ENCODE measurements at places on chromosomes 12 and 14.

DNA sequence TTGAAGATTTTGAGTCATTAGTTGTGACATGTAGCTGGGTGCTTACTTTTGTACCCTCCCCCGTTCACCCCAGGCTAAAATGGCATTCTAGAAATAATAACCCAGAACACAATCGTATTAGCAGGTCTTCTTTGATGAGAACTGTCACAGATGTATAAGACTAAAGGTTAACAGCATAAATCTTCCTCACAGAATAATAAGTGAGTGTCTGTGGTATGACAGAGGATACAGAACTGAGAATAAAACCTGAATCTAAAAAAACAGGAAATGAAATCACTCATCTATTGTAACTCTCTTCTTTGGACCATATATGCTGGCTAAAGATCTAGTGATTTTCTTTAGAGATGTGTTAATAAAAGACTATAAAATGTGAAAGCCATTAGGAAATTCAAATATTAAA, 746.6 kb downstream of the LRFN5 start:
- no peak for DNase-seq

- DNase-seq: no peak
Observed at GRCh38 chr14:60640859-60641741, 8.2 kb downstream of the SIX1 start.

DNA sequence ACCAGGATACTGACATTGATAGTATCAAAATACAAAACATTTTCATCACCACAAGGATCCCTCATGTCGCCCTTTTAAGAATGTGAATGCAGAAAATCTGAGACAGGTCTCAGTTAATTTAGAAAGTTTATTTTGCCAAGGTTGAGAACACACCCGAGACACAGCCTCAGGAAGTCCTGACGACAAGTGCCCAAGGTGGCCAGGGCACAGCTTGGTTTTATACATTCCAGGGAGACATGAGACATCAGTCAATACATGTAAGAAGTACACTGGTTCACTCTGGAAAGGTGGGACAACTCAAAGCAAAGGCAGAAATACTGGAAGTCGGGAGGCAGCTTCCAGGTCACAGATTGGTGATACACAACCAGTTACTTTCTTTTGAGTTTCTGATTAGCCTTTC, 235.2 kb upstream of the KRR1 start:
- no peak for DNase-seq

- DNase-seq: no peak
Observed at GRCh38 chr14:105244334-105244733, 4.0 kb upstream of the BTBD6 start.

DNA sequence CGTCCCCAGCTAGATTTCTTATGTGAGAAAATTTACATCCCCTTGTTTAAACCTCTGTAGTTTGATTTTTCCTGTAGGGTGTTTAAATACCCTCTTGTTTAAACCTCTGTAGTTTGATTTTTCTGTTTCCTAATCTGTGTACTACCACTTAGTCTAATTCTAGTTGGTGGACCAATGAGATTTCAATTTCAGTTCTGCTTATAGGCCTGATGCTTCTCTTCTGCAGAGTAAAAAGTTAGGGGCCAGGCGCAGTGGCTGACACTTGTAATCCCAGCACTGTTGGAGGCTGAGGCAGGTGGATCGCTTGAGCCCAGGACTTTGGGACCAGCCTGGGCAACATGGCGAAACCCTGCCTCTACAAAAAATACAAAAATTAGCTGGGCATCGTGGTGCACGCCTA, 11.5 kb downstream of the UBC start:
- no peak for DNase-seq

DNA sequence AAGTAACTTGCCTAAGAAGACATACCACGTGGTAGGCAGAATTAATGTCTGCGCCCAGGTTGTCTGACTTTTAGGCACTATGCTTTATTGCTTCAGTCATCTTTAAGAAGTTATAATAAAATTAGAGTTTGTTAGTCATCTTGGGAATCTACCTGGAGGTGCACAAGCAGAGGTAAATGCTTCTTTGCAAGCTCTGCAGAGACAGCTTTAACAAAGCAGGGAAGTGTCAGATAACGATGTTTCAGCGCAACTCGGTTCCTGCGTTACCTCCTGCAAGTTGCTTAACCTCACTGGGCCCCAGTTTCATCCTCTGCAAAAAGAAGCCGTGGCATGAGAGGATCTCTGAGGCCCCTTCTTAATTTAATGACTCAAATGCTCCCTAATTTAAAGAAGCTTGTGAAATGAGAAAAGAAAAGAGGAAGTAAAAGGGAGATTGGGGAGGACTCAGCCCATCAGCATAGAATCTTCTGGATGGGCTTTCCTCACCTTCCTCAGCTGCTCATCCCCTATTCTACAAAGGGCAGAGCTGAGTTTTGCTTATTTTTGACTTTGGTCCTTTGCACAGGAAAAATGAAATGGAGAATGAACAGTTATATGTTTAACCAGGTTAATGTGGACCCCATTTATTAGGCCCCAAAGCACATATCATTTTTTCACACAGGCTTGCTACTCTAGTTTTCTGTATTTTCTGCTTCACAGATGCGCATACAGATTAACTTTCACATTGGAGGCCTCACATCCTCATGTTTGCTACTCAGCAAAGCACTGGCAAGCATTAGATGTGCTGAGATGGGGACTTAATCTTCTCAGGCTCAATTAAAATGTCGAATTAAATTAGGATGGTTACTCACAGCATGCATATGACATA, 5.1 kb downstream of the ARHGDIB start:
- no peak for DNase-seq

- no peak for DNase-seq
Observed at GRCh38 chr12:125552295-125552694, 487.1 kb downstream of the AACS start.

DNA sequence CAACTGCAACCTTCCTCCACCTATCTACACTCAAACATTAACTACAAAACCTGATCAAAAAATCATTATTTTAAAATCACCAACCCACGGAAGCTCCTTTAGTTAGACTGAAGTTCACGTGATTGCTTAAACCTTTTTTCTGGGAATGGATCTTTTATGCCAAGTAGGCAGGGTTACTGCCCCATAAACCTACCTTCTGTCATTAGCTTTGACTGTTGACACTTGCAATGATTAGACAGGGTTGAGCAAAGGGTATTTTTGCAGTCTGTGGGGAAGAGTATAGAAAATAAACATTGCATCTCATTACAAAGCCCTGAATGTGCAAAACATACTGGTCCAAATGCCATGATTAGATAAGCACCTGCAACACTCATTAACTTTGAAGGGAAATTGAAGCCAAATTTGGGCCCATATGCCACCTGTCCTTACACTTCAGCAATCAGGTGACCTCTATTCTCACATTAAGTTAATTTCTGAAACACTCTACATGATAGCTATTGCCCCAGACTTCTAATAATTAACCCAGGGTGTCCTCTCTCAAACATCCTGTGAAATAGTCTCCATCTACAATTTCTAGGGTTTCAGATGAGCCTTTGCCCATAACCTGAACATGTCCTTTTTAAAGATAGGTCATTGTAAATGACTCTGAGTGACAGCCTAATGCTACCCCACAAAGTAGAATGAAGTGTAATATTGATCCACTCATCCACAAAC, 156.0 kb upstream of the PLEKHG7 start:
- DNase-seq: no peak

- DNase-seq: peak; percentile 67
Observed at GRCh38 chr12:57001448-57001906, 4.9 kb downstream of the ZBTB39 start.

DNA sequence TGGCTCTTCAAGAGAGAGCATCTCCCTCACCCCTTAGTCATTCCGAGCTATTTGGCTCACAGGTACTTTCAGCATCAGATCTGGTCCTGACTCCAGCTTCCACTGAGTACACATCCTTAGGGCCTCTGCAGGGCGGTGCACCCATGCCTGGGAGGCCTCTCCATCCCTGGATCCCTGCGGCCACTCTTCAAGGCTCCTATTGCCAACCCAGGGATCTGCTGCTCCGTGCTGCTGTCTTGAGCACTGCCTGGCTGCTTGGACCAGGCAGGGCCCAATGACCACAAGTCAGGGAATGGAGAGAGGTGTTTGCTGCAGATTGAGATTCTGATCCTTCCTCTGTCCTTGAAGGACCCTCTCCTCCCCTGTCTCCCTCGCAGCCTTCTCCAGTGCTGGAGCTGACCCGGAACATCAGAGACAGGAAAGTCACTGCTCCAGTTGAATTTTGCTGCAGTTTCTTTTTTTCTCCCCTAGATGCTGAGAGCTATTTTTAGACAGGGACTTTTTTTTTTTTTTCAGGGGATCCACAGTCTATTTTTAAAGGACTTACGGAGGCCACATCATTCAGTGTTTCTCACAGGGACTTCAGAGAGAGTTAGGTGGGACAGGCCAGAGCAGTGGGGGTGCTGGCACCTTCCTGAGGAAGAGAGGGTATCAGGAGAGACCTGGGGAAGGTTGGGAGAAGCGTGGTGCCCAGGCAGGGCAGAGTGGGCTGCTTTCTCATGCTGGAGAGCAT, 50.1 kb upstream of the KCNA1 start:
- DNase-seq: no peak

GRCh38 chr12:61044766-61045165, 1215.4 kb upstream of the USP15 start:
- no peak for DNase-seq

GRCh38 chr12:53968214-53969127, 4.5 kb upstream of the HOXC11 start:
- DNase-seq: no peak

DNA sequence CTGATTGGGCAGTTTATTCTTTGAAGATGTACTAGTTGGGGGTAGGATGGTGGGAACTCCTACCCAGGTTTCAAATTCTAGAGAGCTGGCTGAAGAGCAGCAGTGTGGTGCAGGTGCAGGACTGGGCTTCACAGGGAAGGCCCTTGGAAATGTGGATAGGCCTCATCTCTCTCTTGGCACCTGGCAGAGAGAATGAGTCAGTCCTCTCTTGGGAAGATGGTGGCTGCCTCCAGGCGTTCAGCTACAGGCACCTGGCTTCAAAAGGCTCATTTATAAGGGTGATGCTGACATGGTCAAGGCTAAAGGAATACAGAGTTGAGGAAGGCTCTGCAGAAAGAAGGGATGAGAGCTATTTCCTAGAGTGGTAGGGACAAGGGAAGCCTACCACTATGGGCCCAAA, 179.7 kb upstream of the VASH1 start:
- no peak for DNase-seq

DNA sequence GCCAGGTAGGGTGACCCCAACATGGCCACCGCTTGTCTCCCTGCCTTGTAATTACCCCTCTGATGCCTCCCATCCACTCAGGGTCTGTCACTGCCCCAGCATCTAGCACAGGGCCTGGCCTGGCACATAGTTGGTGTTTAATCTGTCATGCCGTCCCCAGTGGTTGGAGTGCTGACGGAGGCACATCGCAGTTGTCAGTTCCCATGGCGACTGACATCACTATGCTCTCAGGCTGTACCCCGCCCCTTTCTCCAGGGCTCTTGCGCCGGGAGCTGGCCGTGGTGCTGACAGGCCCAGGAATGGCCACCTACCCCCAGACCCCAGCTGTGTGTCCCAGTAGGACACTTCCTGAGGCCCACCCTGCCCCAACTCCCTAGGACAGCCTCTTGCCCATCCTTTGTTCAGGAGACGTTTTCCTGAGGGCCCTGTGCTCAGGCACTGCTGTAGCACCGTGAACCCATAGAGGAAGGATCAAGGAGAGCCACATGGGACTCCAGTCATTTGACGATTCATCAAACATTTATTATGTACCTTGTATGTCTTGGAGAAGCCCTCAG, 23.0 kb downstream of the FAM222A start:
- no peak for DNase-seq

- DNase-seq: no peak
Observed at GRCh38 chr12:104707194-104707593, 250.4 kb downstream of the CHST11 start.

- DNase-seq: no peak
Observed at GRCh38 chr12:122584177-122584863, 57.3 kb downstream of the KNTC1 start.

DNA sequence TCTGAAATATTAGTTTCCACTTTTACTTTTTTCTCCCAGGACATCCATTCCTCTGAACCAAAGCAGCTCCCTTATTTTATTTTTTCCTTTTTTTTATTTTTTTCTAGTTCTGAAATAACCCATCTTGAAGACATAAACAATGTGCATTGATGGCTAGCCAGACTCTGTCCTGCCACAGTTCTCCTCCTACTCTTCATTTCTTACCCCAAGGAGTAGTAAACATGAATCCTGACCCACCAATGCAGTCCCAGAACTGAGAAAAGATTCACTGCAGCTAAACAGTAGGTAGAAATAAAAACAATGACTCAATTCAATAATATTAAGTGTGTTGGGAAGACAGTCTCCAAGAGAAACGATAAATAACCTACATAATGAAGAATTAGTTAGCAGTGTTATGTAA, 65.7 kb upstream of the NOVA1 start:
- DNase-seq: no peak

DNA sequence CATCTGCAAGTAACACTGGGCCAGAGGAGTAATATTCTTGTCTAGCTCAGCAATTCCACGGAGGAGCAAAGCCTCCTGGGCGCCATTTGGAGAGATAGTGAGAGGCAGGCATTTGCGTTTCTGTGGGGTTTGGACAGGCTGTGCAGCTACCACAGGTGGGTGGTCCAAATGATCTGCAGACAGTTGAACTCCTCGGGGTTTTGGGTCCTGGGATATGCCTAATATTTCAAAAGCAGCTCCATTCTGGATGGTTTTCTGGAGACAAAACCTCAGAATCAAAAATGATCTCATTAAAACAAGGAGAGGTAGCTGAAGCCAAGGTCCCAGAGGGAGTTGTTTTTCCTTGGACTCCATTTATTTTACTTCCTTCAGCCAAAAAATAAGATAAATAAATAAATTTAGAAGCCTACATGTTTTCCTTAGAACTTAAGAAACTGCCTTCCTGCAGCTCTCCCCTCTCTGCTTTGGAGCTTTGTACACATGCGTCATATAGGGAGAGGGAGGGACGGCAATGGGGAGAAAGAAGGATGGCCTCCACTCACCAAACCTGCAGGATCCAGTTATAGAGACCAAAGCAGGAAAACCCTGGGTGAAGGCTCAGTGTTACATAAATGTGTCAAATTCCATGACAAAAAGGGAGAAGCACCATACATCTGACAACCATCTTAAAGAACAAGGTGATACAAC, 227.3 kb upstream of the DAAM1 start:
- DNase-seq: no peak

DNA sequence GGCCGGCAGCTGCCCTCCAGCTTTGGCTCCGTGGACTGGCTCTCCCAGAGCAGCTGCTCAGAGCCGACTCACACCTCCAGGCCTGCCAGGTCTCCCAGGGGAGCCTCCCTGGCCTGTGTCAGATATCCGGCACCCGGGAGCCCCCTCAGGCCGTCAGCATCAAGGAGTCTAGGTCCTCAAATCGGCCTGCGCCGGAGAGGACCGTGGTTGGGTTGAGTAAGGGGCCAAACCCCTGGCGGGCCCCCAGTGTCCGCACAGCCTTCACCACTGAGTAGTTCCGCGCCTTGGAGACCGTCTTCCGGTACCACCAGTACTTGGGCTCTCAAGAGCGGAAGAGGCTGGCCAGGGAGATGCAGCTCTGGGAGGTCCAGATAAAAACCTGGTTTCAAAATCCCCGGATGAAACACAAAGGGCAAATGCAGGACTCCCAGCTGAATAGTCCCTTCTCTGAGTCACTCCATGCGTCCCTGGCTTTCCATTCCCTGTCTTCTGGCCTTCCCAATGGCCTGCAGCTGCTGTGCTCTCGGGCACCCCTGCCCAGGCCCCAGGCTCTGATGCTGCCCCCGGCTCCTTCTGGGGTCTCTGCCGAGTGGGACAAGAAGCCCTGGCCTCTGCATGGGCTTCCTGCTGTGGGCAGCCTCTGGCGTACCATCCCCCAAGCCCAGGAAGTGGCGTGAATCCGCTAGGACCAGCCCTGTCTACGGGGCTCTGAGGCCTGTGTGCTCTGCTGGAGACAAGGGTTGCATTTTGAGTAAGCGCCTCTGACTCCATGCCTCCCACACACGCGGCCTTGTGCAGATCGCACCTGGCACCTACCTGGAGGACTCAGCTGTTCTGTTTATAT, 245.1 kb upstream of the ATXN7L3B start:
- no peak for DNase-seq

Data from activated CD4-positive, alpha-beta T cell treated with anti-CD3 and anti-CD28 coated beads for 24 hours (primary cell).